ENCODE measurements at places on chromosomes 11 and 22.
A peak's percentile ranks its signal among the peaks of the same experiment; 100 is the strongest.

- DNase-seq, result peak; percentile 41
Observed at GRCh38 chr11:115506954-115507675, 2.9 kb upstream of the CADM1 start.

DNA sequence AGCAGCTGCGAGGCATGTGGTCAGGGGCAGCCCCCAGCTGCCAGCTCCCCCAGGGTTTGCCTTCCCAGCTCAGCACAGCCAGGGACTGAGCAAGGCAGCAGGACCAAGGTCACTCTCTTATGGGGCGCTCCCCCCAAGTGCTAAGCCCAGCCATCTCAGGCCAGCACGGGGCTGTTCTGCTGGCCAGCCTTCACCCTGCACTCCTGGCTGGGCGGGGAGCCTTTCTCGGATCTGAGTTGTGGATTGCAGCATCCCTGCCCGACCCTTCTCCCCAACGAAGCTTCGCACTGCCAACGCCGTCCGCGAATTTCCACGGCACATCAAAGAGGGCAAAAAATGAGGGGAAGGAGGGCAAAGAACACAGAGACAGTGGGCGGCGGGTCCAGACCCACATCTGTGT is 42.5 kb upstream of the GAL start:
- DNase-seq, result no peak

DNA sequence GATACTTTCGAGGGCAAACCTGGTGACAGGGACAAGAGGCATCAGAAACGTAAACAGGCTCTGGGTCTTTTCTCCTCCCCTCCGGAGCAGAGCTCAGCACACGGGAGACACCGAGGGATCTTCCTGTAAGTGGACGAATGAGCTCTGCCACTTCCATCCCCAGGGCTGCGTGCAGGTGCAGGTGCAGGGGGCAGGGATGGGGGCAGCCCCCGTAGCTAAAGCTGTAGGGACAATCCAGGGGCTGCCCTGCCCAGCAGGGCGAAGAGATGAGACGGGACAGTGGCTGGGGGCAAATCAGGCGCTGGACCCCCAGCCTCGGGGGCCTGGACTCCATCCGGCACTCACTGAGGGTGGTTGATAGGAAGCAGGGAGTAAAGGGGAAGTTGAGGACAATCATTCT is 505.4 kb downstream of the BRD1 start:
- DNase-seq, result no peak

DNA sequence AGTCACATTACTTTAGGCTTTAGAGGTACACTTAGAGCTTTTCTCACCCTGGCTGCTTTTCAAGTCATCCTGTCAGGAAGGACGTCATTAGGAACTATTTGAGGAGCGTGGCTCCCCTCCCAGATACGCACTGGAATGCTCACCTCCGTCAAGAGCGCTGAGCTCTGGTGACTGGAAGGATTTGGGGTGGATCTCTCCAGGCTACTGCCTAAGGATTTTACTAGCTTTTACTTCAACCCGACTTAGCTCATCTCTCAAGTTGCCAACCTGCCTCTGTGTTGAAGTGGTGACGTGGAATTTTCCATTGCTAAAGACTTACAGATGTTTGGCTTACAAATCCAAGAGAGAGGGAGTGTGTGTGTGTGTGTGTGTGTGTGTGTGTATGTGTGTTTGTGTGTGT is 355.3 kb upstream of the CCDC90B start:
- peak; percentile 91 for DNase-seq

- DNase-seq, result peak; percentile 66
Observed at GRCh38 chr11:114262681-114263512, 33.3 kb upstream of the NNMT start.

DNA sequence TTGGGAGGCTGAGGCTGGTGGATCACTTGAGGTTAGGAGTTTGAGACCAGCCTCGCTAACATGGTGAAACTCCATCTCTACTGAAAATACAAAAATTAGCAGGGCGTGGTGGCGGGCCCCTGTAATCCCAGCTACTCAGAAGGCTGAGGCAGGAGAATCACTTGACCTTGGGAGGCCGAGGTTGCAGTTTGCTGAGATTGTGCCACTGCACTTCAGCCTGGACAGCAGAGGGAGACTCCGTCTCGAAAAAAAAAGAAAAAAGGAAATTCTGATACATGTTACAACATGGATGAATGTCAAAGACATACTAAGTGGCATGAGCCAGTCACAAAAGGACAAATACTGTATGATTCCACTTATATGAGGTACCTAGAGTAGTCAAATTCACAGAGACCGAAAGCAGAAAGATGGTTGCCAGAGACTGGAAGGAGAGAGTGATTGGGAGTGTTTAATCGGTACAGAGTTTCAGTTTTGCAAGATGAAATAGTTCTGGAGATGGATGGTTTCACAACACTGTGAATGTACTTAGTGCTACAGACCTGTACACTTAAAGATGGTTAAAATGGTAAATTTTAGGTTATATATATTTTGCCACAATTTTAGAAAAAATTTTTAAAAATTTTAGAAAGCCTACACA is 92.3 kb downstream of the BLID start:
- DNase-seq, result no peak

GRCh38 chr22:49062155-49062801 is 765.4 kb downstream of the BRD1 start:
- no peak for DNase-seq

GRCh38 chr11:44595964-44596381 is 30.5 kb downstream of the CD82 start:
- DNase-seq, result peak; percentile 75

DNA sequence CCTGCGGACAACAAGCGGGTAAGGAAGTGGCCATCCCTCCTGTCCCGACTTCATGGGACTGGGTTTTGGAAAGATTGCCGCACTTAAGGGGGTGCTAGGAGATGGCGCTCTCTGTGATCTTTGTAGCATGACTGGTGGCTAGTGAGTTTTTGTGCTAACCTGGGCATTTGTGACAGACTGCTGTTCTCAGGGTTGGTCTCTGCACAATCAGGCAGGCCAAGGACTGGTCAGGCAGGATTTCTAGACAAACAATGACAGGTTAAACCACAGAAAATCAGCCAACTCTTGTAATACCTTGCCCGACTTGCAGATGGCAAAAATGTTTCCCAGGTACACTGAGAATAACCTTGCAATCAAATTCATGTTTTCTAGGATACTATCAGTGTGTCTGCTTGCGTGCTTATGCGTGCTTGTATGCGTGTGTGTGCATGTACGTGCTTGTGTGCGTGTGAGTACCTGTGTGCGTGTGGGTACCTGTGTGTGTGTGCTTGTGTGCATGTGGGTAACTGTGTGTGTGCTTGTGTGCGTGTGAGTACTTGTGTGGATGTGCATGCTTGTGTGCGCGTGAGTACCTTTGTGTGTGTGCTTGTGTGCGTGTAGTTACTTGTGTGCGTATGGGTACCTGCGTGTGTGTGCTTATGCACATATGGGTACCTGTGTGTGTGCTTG is 25.6 kb upstream of the SORL1-AS1 start:
- DNase-seq, result no peak
